ENCODE measurements at places on chromosomes 2 and 18.
A peak's percentile ranks its signal among the peaks of the same experiment; 100 is the strongest.

- no peak for DNase-seq
Measured at GRCh38 chr2:127129937-127130336, 23.0 kb upstream of the BIN1 start.

- no peak for DNase-seq
Measured at GRCh38 chr2:179812501-179812900, 48.9 kb downstream of the ZNF385B start.

DNA sequence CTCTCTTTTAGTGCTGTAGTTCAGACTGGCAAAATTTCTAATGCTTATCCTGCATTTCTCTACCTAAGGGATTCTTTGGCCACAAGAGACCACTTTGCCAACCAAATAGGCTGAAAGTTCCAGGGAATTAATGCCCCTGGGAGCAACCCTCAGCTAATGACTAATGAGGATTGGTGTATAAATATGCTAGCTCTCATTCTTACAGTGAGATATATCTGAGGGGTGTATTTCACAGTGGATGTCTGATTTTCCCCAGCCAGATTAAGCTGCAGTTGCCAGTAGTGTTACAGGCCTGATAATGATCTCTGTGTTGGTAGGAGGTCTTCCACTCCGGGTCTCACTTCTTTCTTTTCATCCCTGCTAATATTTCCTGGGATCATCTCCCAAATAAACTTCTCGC, 90.4 kb downstream of the GULP1 start:
- DNase-seq, result no peak

DNA sequence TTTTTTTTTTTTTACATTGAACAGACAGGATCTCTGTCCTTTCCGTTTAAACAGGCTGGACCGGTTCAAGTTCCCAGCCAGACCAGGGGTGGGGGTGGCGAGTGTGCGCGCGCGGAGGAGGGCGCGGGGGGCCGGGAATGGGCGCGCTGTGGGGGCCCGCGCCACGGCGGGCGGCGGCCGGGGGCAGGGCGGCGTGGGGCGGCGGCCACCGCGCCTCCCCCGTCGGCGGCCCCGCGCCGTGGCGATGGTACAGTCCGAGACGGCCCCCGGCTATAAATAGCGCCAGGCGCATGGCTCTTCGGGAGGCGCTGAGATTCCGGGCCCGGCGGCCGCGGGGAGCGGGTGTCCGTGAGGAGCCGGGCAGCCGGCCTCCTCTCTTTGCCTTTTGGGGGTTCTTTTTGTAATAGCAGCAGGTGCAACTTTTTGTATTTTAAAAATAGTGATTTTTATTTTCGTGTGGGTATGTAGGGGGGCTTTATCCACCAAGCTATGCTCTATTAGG, 430 bp upstream of the CELF4 start:
- DNase-seq, result peak; percentile 80
